ENCODE measurements at places on chromosomes 11 and 22.
A peak's percentile ranks its signal among the peaks of the same experiment; 100 is the strongest.

GRCh38 chr11:60457576-60457975 lies 1.9 kb downstream of the MS4A1 start:
- no peak for DNase-seq

GRCh38 chr11:85869781-85870180 lies 14.6 kb downstream of the CCDC83 start:
- no peak for DNase-seq

- no peak for DNase-seq
Measured at GRCh38 chr11:48124880-48125279, 91.7 kb upstream of the OR4B1 start.

- peak; percentile 26 for DNase-seq
Measured at GRCh38 chr11:101436511-101437142, 147.2 kb downstream of the TRPC6 start.

DNA sequence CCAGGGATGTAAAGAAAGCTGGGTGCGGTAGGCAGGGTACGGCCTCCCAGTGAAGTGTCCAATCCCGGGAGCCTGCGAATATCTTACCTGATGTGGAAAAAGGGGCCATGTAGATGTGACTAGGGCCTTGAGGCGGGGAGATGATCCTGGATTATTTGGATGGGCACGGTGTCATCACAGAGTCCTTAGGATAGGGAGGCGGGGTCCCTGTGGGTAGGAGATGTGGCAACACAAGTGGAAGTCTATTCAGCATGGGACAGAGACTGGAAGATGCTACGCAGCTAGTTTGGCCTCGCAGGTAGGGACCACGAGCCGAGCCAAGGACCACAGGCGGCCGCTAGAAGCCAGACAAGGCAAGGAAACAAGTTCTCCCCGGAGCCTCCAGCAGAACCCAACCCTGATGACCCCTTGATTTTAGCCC lies 46.4 kb upstream of the SHANK2 start:
- no peak for DNase-seq

GRCh38 chr22:47210686-47211085 lies 448.2 kb downstream of the TBC1D22A start:
- DNase-seq = no peak

GRCh38 chr22:49691256-49691655 lies 136.4 kb downstream of the BRD1 start:
- DNase-seq = no peak

GRCh38 chr22:32044913-32045312 lies 1.9 kb downstream of the SLC5A1 start:
- DNase-seq = peak; percentile 81

- no peak for DNase-seq
Measured at GRCh38 chr22:23591201-23591791, 11.2 kb upstream of the IGLL1 start.

DNA sequence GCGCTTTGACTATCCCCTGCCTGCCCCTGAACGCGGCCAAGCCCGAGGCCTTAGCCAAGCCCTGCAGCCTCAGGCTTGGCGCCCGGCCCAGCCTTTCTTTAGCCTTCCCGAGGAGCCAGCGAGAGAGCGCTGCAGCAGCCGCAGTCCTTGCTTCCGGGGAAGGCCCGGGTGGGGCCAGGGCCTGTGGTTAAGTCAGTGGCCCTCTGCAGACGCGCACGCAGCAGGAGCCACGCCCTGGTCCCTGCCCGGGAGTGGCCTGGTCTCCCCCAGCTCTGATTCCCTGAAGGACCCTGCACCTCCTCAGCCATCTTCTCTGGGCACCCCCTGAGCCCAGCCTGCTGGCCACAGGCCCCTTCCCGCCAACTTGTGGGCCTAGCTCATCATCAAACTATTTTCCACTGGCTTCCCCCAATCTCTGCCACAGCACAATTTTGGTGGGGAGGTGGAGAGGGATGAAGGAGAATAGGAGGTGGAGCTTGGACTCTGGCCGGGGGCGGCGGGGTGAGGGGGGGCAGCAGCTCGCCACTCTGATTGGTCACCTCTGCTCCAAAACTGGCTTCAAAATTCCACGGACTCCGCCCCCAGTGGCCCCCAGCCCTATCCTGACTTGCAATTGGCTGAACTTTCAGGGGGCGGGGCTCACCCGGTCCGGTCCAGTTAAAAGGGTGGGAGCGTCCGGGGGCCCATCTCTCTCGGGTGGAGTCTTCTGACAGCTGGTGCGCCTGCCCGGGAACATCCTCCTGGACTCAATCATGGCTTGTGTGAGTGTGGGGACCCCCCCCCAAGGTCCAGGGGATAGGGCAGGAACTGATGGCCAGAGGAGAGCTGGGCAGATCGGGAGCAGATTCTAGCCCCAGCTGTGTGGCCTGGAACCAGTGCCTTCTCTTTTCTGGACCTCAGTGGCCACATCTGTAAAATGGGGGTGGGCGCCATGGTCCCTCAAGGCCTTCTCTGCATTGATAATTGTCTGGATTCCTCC lies at the start of gene LGALS1:
TSS of gene LGALS1 (plus strand) at position 686 of the 979 bp plus-strand sequence. CDS start at position 753, 67 bp downstream.
- peak; percentile 66 for DNase-seq

DNA sequence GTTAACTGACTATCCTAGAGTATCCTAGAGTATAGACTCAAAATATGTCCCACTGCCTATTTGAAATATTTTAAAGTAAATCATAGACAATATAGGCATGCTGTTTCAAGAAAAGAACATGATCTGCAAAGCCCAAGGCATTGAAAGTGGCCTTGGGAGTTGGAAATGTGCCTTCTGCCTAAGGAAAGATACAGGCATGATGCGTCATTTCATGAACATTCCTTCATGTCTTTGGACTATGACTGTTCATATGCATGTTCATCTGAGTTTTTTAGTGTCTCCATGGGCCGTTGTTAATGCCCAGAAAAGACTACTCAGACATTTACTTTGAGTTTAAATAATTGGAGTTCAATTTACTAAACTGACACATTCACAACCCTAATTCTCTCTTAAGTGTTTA lies 69.7 kb upstream of the PRDM11 start:
- DNase-seq = no peak

- peak; percentile 89 for DNase-seq
Measured at GRCh38 chr11:575996-576768, at the start of gene PHRF1. TSS of gene PHRF1 (plus strand) at chr11:576470. CDS start at chr11:581513, 5,043 bp downstream.

GRCh38 chr11:118343981-118344515 lies at the start of gene CD3G:
TSS of gene CD3G (plus strand) at chr11:118344344. CDS start at chr11:118344424, 80 bp downstream.
- no peak for DNase-seq

DNA sequence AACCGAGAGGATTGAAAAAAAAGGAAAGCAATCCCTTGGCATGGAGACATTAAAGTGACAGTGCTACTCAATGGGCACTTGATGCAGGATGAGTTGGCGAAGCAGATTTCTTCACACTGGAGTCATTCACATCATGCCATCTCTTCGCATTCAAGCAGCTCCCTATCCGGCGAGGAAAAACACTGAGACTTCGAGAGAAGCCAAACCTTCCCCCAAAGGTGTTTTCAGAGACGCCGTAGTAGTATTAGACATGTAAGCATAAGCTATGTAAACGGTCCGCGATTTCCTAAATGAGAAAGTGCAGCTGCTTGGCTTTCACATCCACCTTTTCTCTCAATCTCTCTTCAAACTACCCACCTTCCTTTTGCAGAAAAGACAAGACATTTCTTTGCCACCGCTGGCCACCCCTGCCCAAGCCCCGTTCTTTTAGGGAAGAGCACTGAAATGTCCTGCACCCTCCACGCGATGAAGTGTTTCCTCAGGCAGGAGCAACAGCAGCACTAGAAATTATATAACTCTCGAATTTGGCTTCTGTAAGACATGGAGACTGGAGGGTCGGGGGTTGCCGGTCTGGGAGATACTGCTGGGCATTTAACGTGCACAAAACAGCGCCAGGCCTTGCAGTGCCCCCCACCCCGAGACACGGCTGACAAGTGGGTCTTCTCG lies at the start of gene DLG2:
TSS of gene DLG2 (minus strand) at position 13 of the 666 bp plus-strand sequence.
- no peak for DNase-seq

DNA sequence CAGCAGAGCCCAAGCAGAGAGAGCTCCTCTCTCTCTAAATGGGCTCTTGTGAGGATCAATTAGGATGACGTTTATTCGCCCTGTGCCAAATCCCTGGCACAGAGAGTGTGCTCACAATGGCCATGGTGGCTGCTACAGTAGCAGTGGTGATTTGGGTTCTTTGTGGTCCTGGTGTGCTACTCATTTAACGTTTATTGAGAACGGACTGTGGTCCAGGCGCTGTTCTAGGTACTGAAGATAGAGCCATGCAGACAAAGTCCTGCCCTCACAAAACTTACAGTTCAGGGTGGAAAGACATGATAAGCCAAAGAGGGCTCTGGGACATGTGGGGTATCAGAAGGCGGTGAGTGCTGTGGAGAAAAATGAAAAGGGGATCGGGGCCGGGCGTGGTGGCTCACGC lies 5.3 kb downstream of the OTUB1 start:
- DNase-seq = no peak

DNA sequence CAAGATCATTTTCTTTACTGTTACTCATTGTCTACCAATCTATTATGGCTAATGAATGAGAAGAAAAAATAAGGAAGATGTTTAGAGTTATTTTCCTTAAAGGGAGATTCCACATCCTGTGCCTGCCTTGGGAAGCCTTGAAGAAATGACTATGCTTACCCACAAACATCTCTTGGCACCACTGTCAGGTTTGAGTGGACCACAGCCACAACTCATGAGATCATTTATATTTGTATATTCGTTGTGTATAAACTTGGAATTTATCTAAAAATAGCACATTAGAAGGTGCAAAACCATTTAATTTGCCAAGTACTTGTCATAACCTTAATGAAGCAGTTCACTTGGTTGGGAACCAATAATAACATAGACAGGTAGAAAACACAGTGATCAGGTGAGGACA lies 740.8 kb downstream of the DLG2 start:
- DNase-seq = no peak

GRCh38 chr22:45308391-45308956 lies 1.3 kb upstream of the FAM118A start:
- DNase-seq = peak; percentile 39

DNA sequence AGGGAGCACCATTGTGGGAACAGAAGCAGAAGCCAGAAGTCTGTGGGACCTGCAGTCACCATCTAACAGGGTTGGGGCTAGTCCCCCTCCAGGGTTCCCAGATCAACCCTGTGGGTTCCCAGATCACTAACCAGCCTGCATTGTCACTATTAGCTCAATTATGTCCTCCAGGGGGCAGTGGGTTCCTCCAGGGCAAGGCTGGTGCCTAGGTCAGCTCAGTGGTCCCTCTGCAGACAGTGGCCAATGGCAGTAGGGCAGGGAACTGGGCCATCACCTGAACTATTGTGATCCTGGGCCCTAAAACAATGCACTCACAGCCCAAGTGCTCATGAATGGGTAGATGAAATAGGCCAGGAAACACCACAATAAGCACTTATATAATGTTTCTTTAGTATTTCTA lies 18.8 kb upstream of the PRSS23 start:
- DNase-seq = no peak
